ENCODE measurements at places on chromosomes 7 and 10. TPM values are rescaled to one million over a fixed set of nuclear protein-coding genes. Genes with fewer than 3 reads are reported as not detected.
A peak's percentile ranks its signal among the peaks of the same experiment; 100 is the strongest.

Gene CXCL12
- 18.8 TPM for total RNA-seq

Gene PNLIP
- not detected for total RNA-seq

Gene INA
- total RNA-seq: 1.1 TPM

- no peak for DNase-seq
These were observed 179.4 kb upstream of the IGFBP3 start for GRCh38 chr7:46100521-46100920.

DNA sequence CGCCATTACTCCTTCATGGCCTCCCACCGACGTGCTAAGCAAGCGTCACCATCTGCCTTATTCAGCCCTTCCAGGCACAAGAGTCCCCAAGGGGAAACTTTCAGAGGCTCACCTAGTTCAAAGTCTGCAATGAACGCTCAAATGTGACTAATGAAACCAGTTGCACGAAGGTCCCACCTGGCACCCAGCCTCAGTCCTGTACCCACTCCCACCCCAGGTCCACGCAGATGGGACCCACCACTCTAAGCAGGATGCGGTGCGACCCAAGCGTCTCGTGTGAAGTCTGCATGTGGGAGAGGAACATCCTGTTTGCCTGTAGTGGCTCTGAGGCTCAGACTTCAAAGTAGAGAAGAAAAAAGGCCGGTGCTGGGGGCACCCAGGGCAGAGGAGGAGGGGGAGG lies 40.3 kb downstream of the RGS10 start:
- peak; percentile 57 for DNase-seq

GRCh38 chr10:9579110-9579705 lies 1438.5 kb upstream of the CELF2 start:
- no peak for DNase-seq

GRCh38 chr7:31003721-31004120 lies 40.0 kb downstream of the GHRHR start:
- no peak for DNase-seq

- no peak for DNase-seq
These were observed 46.7 kb downstream of the TNS3 start for GRCh38 chr7:47535035-47535703.

GRCh38 chr7:37908221-37908788 lies 8.3 kb downstream of the SFRP4 start:
- no peak for DNase-seq

GRCh38 chr7:101250324-101250723 lies 5.4 kb upstream of the FIS1 start:
- DNase-seq: no peak

DNA sequence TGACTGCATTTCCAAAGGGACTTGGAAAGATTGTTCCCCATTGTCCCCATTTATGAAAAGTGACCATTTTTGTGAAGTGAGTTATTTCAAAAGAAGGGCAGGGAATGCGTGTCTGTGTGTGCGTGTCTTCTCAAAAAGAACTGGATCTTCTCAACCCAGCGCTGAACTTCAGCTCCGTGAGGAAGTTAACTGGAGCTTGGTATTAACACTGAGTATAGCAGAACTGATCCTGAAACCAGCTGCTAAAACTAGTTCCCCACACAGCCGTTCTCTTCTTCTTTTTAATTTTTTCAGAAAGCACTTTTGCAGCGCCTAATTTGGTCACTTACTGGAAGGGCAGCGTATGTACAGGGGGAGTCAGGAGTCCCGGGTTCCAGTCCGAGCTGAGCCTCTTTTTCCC lies 45.8 kb upstream of the PLEKHA1 start:
- no peak for DNase-seq

- no peak for DNase-seq
These were observed 220.8 kb downstream of the FANK1 start for GRCh38 chr10:126117196-126117595.

DNA sequence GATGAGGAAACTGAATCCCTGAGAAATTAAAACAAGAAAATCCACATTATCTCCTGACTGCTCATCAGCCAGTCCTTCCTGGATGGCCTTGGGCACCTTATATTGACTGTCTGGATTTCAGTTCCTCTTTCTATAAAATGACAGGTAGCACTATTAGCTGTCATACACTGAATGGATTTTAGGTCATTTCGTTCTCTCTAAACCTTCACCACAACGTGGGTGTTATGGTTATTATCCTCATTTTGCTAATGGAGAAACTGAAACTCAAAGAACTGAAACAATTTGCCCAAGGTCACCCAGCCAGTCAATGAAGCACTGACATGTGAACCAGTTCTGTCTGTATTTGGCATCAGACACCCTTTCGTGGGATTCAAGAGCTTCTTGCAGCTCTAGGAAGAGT lies 193.8 kb downstream of the CYP26A1 start:
- DNase-seq: no peak

- peak; percentile 26 for DNase-seq
These were observed 47.3 kb upstream of the INSYN2A start for GRCh38 chr10:127243490-127244272.

- no peak for DNase-seq
These were observed 34.7 kb upstream of the FXYD4 start for GRCh38 chr10:43336641-43337318.

- peak; percentile 27 for DNase-seq
These were observed 1.0 kb downstream of the TLL2 start for GRCh38 chr10:96512524-96513304.

- no peak for DNase-seq
These were observed 24.9 kb upstream of the PALS2 start for GRCh38 chr7:24548390-24548789.

- peak; percentile 57 for DNase-seq
These were observed 94.0 kb upstream of the ZMIZ1 start for GRCh38 chr10:78974617-78975317.

DNA sequence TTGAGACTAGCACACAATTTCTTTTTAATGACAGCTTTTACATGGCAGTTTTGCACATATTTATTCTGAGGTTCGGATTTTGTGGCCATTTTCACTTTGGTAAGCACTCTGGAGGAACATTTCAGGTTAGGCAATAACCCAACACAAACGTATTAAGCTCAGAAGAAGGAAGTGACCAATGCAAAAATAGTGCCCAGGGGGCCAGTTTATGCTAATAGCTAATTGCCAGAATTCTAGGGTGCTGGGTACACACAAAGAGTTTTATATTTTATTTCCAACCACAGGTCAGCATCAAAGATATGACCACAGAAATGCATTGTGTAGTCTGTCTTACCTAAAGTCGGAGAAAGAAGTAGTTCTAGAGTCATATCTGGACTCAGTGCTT lies 8.4 kb upstream of the AGR2 start:
- DNase-seq: no peak

DNA sequence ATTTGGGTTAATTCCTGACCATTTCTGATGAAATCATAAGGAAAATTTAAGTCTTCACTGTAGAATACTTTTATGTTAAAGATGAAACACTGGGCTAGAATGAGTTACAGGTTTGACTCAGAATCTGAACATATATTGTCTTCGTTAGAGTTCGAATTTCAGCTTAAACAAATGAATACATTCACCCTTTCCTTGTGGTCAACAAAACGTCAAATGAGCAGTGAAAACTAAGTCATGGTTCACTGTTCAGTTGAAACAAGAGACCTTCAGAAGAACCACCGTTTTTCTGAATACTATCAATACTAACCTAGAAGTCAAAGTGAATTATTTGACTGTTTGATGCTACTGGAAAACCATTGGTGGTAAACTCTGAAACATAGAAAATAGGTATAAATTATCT lies 235.2 kb upstream of the ZWINT start:
- DNase-seq: no peak

- DNase-seq: peak; percentile 29
These were observed at the start of gene ARHGAP22 for GRCh38 chr10:48604991-48605508. TSS of gene ARHGAP22 (minus strand) at chr10:48605073. CDS start at chr10:48604796, 277 bp downstream.

DNA sequence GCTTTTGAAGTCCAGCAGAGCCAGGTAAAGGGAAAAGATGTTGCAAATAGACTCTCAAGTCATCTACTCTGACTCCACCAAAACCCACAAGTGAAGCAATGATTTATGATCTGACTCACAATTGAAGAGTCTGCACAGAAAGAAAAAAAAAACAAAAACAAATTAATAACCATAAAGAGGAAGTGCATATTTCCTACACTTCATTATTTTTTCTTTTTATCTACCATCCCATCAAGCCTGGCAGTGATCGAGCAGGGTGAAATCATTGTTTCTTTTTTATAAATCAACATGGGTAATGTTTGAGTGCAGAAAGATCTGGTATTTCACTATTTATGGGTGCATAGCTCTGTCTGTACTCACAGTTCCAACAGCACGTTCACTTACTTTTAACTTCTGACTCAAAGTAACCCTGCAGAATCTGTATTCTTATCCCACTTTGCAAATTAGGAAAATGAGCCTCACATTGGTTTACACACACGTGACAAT lies 829.0 kb downstream of the TNS3 start:
- DNase-seq: no peak

DNA sequence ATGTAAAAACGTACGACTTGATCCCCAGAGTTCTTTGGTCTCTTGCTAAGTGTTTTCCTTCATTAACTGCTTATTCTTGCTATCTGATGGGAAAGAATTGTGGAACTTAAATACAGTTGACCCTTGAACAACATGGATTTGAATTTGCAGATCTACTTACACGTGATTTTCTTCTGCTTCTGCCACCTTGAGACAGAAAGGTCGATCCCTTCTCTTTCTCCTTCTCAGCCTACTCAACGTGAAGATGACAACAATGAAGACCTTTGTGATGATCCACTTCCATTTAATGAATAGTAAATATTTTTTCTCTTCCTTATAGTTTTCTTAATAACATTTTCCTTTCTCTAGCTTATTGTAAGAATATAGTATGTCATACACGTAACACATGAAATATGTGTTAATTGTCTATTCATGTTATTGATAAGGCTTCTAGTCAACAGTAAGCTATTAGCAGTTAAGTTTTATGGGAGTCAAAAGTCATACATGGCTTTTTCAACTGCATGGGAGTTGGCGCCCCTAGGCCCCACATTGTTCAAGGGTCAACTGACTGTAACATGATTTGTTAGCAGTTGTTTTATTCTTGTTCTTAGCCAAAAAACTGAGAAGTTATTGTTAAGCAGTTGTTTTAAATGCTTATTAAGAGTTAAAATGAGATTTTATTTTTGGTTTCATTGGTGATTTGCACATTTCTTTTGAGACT lies 11.2 kb downstream of the MKLN1 start:
- DNase-seq: no peak

Data from transverse colon (tissue), 4 donors.